ENCODE measurements at places on chromosomes 2 and 18.

GRCh38 chr2:227623226-227623625 lies 5.9 kb downstream of the SCYGR4 start:
- no peak for DNase-seq

GRCh38 chr2:237547841-237548416 lies 18.4 kb upstream of the PRLH start:
- no peak for DNase-seq

DNA sequence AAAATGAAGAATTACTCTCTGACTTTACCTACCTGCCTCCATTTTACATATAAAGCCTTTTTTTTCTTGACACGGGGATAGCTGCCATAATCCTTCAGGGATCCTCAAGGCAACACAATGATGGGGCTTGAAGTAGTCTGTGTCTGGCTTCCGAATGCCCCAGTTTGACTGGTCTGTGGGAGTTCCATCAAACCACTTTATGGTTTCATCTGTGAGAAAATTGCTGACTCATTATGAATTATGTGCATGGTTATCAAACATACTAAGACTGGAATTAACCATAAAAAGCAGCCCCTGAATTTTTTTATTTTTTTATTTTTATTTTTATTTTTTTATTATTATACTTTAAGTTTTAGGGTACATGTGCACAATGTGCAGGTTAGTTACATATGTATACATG lies 117.5 kb downstream of the PLA2R1 start:
- no peak for DNase-seq

DNA sequence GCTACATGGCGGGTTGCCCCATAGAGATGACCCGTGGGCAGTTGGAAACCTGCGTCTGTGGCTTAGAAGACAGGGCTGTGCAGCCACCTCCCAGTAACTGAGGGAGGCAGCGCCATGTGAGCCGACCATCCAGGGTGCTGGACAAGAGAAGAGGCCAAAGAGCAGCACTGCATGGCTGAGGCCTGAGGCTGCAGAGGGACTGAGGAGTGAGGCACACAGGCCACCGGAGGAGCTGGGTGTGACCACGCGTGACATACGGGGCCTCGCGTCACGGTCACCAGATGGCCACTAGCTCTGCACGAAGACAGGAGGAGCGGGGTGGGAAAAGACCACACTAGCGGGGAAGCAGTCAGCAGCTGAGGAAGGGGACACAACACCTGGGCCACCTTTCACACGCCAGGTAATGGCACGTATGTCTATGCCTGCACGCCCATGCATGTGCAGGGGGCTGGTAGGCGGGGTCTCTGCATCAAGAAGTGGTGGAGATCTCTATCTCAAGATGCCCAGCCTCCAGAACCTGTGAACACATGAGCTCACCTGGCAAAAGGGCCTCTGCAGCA lies 61.4 kb downstream of the NDUFA10 start:
- no peak for DNase-seq

- no peak for DNase-seq
These were observed 123.7 kb upstream of the CTDP1 start for GRCh38 chr18:79555885-79556284.

GRCh38 chr2:108460345-108461037 lies 11.5 kb downstream of the GCC2 start:
- DNase-seq = no peak

- no peak for DNase-seq
These were observed 55.7 kb upstream of the KCNG2 start for GRCh38 chr18:79742076-79742475.

- no peak for DNase-seq
These were observed 58.0 kb downstream of the FARP2 start for GRCh38 chr2:241413929-241414580.

DNA sequence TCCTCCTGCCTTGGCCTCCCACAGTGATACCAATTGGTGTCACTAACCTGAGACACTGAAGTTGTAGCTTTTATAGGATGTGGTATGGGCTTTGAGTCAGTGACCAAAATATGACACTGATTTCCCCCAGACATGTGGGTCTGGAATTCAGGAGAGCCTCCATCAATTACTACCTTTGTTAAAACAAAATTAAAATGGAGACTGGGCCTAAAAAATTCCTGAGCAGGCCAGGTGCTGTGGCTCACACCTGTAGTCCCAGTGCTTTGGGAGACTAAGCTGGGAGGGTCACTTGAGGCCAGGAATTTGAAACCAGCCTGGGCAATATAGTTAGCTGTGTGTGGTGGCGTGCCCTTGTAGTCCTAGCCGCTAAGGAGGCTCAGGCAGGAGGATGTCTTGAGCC lies 36.9 kb upstream of the LIPG start:
- no peak for DNase-seq

- no peak for DNase-seq
These were observed 199.8 kb downstream of the EPHA4 start for GRCh38 chr2:221372159-221372884.

DNA sequence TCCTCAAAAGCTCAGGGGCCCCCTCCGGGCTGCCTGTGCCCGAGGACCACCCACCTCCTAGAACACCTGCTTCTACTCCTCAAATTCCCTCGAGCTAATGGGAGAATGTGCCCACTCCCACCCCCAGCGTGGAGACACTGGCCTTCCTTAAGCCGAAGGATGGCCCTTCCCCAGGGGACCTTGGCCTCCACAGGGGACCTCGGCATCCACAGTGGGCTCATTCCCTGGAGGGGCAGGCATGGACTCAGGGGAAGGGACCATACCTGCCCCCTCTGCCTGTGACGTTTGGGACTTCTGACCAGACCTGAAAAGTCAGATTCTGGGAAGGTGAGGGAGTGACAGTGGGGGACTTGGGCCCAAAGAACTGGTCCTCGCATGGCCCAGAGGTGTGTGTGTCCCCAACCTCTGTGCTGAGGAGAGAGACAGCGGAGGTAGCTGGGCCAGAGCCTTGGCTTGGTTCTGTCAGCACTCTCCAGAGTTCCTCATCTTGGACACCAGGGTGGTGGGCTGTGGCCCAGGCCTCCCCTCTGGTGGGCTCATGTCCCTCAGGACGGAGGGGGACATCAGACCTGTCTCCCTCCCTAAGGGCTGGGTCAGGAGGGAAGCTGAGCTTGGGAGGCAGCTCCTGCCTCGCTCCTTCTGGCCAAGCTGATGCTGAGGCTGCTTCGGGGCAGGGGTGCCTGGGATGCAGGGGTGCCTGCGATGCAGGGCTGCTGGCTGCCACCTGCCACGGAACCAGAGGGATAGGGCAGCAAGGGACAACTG lies 240.4 kb downstream of the HAUS1 start:
- no peak for DNase-seq

- DNase-seq = peak; percentile 27
These were observed 761.8 kb upstream of the ACVR2A start for GRCh38 chr2:147082850-147083522.

DNA sequence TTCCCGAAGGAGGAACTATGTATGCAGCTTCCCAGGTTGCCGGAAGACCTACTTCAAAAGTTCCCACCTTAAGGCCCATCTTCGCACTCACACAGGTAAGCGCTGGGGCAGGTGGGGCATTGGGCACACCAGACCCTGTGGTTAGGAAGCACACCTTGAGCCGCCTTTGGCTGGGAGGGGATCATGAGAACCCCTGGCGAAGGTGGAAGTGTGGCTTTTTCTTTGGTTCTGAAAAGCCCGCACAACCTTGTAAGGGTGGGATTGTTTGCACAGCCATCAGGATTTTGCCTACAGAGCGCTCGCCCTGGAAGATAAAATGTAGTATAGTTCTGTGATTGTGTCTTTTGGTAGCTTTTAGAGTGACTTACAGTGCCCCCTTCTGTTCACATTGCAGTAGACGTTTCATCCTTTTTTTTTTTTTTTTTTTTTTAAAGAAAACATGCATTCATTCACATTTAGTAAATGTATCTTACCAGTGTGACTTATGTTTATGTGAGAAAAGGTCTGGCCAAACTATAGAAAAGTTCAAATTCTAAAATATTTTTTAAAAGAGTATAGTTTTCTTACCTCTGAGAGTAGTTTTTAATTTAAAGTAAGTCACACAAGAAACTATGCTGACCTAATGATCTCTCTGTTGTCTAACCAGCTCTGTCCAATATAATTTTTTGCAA lies 5.3 kb downstream of the KLF11 start:
- peak; percentile 29 for DNase-seq

DNA sequence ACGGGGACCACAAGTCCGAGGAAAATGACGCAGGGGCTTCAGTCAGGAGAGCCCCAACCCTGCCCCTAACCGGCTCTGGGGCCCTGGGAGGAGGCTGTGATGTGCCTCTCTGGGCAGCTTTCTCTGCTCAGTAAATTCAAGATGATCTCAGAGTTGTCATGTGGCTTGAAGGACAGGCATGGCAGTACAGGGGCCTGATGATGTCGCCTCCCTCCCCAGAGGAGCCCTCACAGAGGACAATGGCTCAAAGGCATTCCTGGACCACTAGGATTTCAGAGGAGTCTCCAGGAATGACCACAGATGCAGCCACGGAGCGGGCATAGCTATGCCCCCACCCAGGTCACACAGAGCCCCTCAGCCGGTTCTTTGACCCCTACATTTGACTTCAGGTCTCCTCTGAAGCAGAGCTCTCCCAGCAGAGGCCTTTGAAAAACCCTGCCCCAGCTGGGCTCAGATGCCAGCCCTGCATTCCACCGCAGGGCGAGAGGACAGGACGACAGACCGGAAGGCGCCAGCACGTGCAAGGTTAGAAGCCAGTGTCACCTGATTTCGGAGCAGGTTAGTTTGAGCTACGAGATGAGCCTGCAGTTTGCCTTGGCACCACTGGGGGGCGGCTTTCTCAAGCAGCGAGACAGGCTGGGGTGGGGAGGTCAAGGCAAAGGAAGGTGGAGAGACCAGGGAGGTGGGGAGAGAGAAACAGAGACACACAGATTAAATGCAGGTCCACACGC lies 39.2 kb downstream of the BIN1 start:
- peak; percentile 60 for DNase-seq

GRCh38 chr2:42060028-42060427 lies 12.2 kb downstream of the PKDCC start:
- DNase-seq = no peak

Measured in activated CD4-positive, alpha-beta T cell treated with anti-CD3 and anti-CD28 coated beads for 4 hours (primary cell).